ENCODE measurements at places on chromosomes 12 and 14.
A peak's percentile ranks its signal among the peaks of the same experiment; 100 is the strongest.

DNA sequence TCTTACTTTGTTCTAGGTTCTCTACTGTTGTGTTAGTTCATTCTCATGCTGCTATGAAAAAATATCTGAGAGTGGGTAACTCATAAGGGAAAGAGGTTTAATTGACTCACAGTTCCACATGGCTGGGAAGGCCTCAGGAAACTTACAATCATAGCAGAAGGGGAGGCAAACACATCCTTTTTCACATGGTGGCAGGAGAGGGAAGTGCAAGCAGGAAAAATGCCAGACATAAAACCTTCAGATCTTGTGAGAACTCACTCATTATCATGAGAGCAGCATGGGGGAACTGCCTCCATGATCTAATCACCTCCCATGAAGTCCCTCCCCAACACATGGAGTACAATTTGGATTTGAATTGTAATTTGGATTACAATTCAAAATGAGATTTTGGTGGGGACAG lies 69.6 kb downstream of the MGST1 start:
- DNase-seq, result no peak

GRCh38 chr12:93939641-93940325 lies 208.6 kb upstream of the PLXNC1 start:
- no peak for DNase-seq

- DNase-seq, result no peak
Measured at GRCh38 chr12:97597031-97597751, 134.6 kb downstream of the RMST start.

GRCh38 chr14:90168425-90169105 lies 87.8 kb upstream of the PSMC1 start:
- DNase-seq, result no peak

DNA sequence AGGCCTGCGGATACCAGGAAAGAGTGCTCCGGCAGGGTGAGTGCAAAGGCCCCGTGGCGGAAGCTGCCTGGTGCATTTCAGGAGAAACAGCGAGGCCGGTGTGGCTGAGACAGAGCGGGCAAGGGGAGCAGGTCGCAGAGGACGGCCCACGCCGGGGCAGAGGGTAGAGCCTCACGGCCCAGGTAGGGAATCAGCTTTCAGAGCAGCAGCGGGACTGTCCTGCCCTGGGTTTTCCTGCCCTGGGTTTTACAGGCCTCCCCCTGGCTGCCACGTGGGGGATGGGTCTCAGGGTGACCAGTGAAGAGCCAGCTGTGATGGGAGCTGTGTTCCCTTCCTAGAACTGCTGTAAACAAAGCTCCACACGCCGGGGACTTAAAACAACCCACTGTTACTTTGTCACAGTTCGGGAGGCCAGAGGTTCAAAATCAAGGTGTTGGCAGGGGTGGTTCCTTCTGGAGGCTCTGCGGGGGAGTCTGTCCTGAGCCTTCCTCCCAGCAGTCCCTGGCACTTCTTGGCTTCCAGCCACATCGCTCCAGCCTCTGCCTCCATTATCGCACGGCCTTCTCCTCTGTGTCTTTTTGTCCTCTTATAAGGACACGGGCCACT lies 10.4 kb downstream of the NCOR2 start:
- DNase-seq, result no peak

DNA sequence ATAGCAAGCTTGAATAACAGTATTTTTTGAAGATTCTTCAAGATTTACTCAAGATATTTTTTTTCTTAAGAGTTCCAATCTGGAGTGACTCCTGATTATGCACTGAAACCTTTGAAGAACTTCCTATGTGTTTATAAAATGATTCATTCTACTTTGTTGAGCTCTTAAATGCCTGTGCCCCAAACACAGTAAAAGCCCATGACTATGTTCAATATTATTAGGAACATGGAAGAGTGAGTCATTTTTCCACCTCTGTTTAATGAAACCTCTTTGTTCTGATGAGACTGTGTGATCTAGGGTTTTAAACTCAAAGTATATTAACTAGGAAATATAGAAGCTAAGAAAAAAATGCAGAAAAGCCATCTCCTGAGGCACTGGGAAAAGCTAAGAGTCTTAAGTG lies 415.0 kb upstream of the FBXO33 start:
- DNase-seq, result no peak

GRCh38 chr12:93363841-93364297 lies 13.9 kb upstream of the NUDT4 start:
- no peak for DNase-seq

- no peak for DNase-seq
Measured at GRCh38 chr14:95701846-95702221, 12.1 kb downstream of the TCL1A start.

GRCh38 chr12:127284870-127285431 lies 982.0 kb upstream of the TMEM132C start:
- DNase-seq, result no peak

GRCh38 chr12:123671876-123672275 lies 963 bp downstream of the TCTN2 start:
- DNase-seq, result no peak

GRCh38 chr14:65239938-65240296 lies 137.6 kb upstream of the MAX start:
- no peak for DNase-seq

- DNase-seq, result no peak
Measured at GRCh38 chr14:65361920-65362319, 50.6 kb upstream of the FUT8 start.

- DNase-seq, result no peak
Measured at GRCh38 chr12:133172491-133172890, 8.8 kb upstream of the ZNF268 start.

DNA sequence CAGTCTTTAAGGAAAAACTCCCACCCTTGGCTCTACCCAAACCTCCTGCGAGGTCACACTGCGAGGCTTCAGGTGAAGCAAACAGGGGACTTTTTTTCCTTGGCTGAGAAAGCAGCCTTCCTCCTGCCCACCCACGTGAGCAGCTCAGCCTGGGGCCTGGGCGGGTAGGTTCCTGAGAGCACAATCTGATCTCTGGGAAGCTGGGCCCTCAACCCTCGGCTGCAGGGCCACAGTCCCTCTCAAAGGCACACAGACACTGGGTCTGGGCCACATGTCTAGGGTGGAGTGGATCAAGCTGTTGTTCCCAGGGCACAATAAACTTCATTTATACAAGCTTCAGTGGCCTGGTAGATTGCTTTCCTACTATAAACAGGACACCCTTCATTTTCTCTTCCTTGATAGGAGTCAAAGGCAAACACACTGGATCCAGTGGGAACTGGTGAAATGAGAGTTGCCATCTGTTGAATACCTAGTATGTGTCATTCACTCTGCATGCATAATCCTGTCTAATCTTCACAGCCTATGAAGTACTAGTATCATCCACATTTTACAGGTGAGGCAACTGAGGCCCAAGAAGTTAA lies 41.3 kb upstream of the PNMA1 start:
- no peak for DNase-seq

- DNase-seq, result no peak
Measured at GRCh38 chr12:107091989-107092641, 1.2 kb downstream of the CRY1 start.

DNA sequence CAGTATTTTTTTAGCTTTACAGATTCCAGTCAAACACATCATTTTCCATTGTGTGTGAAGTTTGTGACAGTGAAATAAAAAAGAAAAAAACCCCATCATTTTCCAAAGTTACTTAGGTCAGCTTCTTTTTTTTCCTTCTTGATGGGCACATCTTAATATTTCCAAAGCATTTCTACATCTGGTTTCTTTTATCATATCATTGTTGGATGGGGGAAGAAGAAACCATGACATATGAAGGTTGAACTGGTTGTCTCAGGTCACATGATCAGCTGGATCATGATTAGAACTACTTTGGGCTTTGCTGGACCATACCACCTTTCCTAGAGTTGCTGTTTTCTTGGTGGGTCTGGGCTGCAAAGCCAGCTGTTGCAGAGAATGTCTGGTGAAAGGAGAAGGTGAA lies 59.8 kb downstream of the FOS start:
- DNase-seq, result no peak

DNA sequence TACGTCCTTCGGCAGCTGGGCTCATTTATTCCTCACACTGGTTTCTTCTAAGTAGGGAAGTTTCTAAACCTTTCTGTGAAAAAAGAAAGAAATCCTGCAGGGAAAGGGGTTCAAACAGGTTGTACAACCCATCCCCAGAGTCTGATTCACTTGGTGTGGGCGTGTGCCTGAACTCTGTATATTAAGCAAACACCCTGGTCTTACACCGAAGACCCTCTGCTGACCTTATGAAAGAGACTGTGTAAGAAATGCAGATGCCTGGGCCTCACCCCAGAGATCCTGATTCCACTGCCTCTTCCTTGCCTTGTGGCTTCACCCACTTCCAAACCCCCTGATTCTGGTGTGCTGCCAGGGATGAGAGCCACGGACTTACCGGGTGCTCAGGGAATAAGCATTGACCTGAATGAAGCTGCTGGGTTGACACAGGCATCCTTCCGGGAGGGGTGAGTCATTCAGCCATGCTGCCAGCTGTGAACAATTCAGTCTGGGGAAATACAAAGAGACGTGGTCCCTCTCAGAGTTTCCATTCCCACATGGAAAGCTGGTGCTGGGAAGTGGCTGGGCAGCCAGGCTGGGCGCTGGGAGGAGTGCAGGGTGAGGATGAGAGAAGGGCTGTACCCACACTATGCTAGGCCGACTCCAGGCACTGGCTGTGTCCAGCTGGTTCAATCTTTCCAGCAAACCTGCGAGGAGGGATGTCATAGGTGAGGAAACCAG lies 26.5 kb upstream of the ACTN1 start:
- DNase-seq, result no peak

DNA sequence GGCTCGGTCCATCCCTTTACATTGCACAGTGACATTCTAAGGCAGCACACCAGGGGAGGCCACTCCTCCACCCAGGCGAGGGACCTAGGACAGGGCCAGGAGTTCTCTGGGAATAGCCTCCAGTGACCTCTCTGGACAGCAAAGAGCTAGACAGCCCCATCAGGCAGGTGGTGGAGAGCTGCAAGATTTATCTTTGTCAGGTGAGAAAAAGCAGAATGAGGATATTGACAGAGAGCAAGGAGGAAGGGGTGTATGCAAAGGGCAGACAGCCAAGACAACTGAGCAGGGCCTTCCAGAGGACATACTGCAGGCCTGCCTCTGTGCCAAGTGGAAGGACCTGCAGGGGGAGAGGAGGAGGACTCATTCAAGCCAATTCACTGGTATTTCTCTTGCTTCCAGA lies 112.4 kb upstream of the MAX start:
- DNase-seq, result no peak

- peak; percentile 38 for DNase-seq
Measured at GRCh38 chr12:6333566-6333965, 8.3 kb downstream of the TNFRSF1A start.

DNA sequence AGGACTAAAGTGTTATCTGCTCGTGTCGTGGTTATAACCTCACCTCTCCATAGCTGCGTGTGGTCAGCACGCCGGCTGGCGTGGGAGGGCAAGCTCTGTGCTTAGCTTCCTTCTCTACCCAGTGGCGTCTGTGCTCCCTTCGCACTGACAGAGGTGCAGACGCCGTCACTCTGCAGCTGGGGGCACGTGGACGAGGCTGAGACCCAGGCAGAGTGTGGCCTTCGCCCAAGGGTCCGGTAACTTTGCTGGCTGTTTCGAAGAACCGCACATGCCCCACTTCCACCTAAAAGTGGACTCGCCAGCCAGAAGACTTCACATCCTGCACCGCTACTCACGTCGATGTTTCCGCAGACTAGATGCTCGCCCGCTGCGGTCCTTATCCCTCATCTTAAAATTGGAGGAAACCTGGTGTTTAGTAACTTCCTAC lies 35.9 kb upstream of the DYNC1H1 start:
- no peak for DNase-seq

GRCh38 chr12:75716291-75717025 lies 205.0 kb upstream of the KRR1 start:
- no peak for DNase-seq

DNA sequence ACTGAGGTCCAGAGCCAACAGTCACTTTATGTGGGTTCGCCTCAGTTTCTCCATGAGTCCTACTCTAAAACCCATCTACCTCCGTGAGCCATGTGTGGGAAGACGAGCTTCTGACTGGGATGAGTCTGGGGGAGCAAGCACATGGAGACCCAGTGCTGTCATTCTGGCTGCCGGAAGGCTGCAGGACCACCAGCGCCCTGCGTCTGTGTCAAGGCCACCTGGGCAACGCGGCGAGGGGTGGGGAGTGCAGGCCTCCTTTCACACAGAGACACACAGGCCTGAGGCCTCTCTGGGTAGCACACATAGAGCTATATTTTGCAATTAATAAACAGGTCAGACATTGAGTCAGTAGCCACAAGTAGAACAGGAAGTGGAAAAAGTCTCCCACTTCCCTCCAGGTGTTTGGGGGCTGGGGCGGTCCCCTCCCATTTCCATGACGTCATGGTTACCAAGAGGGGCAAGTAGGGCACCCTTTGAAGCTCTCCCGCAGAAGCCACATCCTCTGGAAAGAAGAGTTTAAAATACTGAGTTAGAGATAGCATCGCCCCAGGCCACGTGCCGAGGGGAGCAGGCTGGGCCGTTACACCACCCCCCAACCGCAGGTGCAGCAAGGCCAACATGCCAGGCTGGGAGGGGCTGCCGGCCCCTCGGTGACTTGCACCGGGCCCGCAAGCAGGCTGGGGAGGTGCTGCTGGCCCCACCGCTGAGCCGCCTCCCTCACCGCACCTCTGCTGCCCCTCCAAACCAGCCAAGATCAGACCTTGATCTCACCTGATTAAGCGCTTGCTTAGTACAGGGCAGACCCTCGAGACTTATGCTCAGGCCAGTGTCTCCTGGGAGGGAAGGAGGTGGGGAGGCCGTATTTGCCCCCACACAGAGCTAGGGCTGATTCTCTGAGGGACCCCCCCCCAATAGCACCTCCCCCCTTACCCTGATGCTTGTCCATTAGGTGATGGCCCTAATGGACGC lies 32.7 kb downstream of the DAD1 start:
- peak; percentile 96 for DNase-seq

DNA sequence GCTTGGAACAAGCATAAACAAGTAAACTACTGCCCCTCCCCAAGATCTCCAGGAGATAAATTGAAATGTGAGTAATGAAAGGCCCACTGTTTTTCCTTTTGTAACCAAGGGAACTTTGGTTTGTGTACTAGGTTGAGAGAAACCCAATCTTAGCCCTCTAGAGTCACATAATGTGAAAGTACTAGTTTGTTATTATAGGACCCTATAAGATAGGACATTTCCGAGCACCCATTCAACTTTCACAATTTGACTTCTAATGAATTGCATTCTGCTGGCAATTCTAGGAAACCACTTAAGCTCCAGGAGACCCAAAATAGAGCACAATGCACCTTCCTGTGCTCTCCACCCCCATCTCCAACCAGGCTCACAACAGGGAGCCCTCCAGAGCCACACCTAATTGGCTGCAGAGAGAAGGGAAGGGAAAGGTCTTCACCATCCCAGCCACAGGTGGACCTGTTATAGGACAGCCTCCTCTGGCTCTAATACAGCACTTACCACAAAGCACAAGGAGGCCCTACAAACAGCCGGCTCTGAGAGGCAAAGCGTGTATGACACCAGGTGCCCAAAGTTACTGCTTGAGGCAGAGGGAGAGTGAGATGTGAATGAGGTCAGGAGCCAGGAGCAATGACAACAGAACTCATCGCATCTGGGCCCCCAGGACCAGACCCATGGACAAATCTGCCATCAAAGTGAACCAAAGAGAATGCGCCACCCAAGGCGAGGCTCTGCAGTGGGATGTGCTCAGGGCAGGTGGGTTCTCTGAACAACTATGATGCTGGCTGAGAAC lies 163.3 kb upstream of the NTF3 start:
- DNase-seq, result no peak

GRCh38 chr14:36271222-36271621 lies 49.2 kb downstream of the MBIP start:
- no peak for DNase-seq
